ENCODE measurements at places on chromosomes 6 and 20.

DNA sequence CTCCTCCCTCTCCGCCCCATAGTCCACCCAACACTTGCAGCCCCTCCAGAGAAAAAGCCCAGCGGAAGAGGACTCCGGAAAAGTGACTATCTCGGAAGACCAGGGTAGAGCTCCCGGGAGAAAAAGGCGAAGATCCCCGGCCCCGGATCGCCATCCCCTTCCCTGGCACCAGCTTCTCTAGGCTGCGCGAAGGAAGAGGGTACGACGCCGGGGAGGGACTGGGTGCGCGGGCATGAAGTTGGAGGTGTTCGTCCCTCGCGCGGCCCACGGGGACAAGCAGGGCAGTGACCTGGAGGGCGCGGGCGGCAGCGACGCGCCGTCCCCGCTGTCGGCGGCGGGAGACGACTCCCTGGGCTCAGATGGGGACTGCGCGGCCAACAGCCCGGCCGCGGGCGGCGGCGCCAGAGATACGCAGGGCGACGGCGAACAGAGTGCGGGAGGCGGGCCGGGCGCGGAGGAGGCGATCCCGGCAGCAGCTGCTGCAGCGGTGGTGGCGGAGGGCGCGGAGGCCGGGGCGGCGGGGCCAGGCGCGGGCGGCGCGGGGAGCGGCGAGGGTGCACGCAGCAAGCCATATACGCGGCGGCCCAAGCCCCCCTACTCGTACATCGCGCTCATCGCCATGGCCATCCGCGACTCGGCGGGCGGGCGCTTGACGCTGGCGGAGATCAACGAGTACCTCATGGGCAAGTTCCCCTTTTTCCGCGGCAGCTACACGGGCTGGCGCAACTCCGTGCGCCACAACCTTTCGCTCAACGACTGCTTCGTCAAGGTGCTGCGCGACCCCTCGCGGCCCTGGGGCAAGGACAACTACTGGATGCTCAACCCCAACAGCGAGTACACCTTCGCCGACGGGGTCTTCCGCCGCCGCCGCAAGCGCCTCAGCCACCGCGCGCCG, 822 bp downstream of the FOXQ1 start:
- DNase-seq = no peak

DNA sequence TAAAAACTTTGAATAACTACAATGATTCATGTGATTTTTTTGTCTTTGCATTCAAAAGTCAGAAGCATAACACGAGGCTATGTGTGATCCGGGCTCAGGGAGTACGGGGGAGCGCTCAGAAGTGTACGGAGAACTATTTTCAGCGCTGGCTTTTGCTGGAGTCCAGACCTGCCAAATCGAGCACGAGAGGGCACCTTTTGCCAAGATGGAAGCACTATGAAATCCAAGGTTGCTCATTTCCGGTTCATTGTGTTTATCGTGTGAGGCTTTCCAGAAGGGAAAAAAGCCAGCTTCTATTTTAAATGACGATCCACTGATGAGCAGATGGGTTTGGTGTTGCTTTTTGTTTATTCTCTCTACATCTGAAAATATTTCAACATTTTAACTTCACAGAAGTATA, 11.3 kb downstream of the RAMACL start:
- no peak for DNase-seq

GRCh38 chr20:16647875-16648597, 74.8 kb upstream of the KIF16B start:
- DNase-seq = no peak

- peak; percentile 40 for DNase-seq
These were observed 43.3 kb downstream of the SLC2A10 start for GRCh38 chr20:46752728-46753127.

- DNase-seq = peak; percentile 17
These were observed 130.6 kb upstream of the C6orf118 start for GRCh38 chr6:165439928-165440554.

GRCh38 chr20:8133310-8133768, 1.3 kb downstream of the PLCB1 start:
- DNase-seq = no peak

GRCh38 chr6:141097471-141097870, 1035.3 kb upstream of the GJE1 start:
- DNase-seq = no peak

GRCh38 chr6:5163247-5163646, 78.1 kb downstream of the PPP1R3G start:
- no peak for DNase-seq

DNA sequence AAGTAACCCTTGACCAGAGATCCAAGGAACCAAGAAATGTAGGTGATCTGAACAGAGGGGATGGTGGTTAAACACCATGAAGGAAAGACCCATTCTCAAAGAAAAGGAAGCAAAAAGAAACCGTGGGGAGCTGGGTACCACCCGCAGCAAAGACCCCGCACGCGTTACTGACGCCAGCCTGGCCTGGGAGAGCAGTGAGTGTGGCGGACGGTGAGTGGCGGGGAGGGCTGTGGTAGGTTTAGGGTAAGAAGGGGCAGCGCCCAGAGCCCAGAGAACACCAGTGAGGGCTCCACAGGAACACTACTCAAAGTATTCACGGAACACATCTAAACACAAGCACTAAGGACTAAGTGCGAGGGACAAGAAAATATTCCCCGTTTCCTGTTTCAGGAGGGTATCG, 4.2 kb downstream of the GMEB2 start:
- no peak for DNase-seq

DNA sequence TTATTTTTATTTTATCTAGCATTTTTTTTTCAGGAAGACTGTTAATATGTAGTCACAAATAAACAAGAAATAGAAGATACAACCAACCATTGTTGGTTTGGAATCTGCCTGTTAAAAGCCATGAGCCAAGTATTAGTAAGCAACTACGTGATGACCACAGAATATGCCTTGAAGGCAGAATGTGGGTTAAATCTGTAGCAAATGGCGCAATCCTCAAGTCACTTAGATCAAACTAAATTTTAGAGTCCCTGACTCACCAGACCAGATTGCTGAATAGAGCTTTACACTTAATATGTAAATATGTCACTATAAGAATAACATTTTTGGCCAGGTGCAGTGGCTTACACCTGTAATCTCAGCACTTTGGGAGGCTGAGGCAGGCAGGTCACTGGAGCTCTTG, 800.1 kb upstream of the CITED2 start:
- DNase-seq = no peak

DNA sequence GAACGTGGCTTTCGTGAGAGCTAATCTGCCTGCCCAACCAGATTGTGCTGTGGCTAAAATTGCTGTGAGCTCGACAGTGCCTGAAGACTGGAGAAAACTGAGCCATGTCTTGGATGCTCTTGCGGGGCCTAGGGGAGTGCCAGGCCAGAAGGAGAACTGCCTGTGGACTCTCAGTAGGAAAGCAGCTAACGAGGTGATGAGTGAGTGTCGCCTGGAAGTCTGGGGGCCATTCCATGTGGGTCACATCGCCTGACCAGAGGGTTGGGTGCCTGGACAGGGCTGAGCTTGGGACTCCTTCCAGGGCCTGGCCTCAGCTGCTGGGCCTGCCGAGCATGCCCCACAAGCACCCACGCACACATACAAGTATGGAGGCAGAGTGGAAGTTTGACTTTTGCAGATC, 166.5 kb downstream of the VEGFA start:
- DNase-seq = no peak

DNA sequence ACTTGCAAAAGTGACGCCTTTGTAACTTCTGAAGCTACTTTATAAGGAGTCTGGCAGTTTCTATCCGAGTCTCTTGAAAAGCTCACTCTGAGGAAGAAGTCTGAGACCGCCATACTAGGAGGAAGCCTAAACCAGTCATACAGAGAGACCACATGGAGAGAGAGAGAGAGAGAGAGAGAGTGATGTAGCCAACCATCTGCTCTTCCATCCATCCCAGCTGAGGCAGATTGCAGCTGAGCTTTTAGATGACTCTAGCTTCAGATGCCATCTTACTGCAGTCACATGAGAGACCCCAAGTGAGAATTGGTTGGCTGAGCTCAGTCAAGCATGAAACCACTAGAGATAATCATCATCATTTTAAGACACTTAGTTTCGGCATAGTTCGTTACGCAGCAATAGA, 15.0 kb upstream of the DTNBP1 start:
- DNase-seq = no peak

GRCh38 chr20:25369529-25369928, 21.1 kb downstream of the ABHD12 start:
- DNase-seq = no peak

GRCh38 chr6:56764081-56764566, 121.4 kb upstream of the DST start:
- DNase-seq = no peak

DNA sequence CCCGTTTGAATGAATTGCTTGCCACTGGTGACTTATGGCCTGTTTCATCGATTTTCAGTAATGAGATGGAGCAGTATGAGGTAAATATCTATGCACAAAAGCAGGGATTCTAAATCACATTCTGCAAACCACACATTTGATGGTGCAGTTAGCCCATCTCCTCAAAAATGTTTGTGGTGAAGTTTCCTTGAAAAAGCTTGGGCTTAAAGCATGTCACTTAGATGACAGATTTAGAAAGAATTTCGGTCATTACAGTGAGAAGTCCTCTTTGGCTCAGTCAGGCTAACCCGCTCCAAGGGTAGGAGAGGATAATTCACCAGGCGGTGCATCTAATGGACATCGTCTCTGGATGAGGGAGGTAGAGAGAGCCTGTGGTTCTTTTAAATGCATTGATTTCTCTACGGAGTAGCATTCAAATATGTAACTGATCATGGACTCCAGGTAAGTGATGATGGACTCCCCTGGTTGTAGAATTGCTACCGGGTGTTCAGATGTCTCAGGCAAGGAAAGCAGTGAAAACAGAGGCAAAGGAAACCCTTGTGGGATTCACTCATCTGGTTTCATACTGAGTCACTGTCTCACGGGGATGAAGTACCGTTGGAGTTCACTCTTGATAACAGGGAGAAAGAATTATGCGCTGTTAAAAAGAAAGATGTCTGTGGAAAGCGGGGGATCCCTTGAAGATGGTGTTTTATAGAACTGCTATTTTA, 65.3 kb downstream of the AIG1 start:
- DNase-seq = no peak

DNA sequence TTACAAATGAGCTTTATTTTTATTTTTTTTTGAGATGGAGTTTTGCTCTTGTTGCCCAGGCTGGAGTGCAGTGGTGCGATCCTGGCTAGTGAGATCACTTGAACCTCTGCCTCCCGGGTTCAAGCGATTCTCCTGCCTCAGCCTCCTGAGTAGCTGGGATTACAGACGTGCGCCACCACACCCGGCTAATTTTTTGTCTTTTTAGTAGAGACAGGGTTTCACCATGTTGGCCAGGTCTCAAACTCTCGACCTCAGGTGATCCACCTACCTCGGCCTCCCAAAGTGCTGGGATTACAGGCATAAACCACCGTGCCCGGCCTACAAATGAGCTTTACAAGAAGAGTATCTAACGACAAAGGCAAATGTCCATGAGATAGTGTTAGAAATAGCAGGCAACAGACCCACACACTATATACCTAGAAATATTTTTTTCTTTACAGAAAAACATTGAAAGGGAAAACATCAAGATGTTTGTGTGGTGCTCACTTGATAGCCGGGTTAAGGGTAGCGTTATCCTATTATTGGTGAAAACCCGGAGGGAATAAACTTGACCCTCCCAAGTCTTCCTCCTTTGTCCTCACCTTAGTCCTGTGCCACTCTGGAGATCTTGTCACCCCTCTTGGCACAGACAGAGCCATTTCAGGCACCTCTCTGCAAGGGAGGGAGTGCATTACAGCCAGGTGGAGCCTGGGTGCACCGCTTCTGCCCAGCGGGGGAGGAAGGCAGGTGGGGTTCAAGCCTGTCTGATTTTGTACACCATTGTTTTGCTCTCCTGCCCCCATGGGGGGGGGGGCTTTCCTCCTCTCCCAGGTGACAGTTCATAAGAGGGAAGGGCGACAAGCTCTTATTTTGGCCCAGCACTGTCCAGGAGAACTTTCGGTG, 21.0 kb upstream of the AVP start:
- DNase-seq = no peak

- peak; percentile 47 for DNase-seq
These were observed 83.5 kb downstream of the ZMYND8 start for GRCh38 chr20:47272893-47273590.

DNA sequence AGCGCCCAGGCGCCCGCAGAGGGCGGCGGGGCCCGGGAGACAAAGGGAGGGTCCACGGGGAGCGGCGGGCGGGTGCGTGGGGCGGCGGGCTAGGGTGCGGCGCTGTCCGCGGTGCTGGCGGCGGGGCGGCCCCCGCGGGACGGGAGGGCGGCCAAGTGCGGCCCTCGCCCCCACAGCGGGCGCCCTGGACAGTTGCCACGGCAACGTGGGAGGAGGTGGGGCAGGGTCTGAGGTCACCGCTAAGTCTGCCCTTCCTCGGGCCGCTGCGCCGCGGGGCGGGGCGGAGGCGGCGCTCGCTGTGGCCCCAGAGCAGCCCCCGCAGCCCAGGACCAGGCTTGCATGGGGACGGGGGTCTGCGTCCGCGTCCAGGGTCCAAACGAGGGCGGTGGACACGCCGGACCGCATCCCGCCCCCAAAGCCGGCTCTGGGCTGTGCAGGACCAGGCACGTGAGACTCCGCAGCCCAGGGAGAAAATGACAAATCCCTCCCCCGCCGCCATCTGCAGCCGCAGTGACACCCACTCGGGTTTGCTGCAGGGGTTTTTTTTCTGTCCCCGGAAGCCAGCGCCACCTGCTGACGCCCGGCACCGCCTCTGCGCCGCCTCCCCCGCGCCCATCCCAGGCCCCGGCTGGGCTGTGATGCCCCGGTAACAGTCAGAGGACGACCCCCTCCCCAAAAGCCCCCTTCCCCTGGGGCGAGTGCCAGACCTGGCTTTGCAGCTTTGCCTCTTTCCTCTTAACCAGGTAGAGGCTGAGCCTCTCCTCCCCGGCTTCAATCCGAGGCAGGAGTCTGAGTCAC, 36.8 kb downstream of the YTHDF1 start:
- DNase-seq = peak; percentile 14

DNA sequence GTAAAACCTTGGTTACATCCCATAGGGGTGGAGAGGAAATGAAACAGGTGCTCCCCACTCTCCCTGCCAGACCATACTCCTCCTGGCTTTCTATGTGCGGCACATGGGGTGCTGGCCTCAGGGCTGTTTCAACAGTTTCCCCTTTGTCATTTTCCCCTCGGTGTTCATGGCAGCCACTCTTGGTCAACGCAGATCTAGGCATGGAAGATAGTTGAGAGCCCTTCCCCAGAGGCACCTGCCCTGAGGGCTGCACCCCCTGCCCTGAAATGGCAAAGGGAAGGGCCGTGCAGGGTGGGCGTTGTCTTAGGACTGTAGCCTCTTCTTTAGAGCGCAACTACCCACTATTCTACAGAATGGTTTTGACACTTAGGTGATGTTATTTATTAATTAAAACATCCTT, 4.4 kb downstream of the CST1 start:
- no peak for DNase-seq

DNA sequence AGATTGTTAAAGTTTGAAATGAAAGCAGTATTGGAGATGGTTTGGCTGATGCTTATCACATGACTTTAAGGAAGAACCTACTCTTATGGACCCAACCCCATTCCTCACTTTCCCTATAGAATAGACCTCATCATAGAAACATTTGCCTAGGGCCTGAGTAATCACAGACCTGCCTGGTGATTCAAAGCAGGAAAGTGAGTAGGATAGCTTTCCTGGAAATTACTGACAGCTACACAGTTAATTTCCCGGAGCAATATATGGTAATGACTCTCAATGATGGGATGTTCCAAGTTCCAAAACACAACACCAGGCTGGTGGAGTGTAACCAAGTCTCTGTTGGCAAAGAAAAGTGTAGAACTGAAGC, 233.8 kb downstream of the SIM1 start:
- DNase-seq = no peak

GRCh38 chr6:15981956-15982355, 146.9 kb upstream of the MYLIP start:
- DNase-seq = no peak

- no peak for DNase-seq
These were observed 308.3 kb upstream of the IRAK1BP1 start for GRCh38 chr6:78559056-78559455.

- DNase-seq = no peak
These were observed 8.4 kb upstream of the IGF2R start for GRCh38 chr6:159960485-159960884.
